Left ventricle myocardium inferior (tissue), 1 donor: ENCODE measurements at places on chromosomes 11 and 22.

- no peak overlapping the region for H3K4me3 ChIP-seq
- H3K4me1 ChIP-seq: peaks cover 16% of the 10 kb centered on the region
- H3K27me3 ChIP-seq: peaks cover 30% of the 10 kb centered on the region
- DNase-seq: no peak
Measured at GRCh38 chr11:19428206-19429002, 187.7 kb upstream of the E2F8 start.

GRCh38 chr22:37746366-37747079 is 49.7 kb downstream of the TRIOBP start:
- H3K27ac ChIP-seq: peak overlapping the region; percentile 100
- no peaks in the 10 kb centered on the region for H3K36me3 ChIP-seq
- H3K27me3 ChIP-seq: no peaks in the 10 kb centered on the region
- peaks cover 78% of the 10 kb centered on the region for H3K4me1 ChIP-seq
- peak; percentile 49 for DNase-seq
- peak overlapping the region; percentile 100 for H3K4me3 ChIP-seq

DNA sequence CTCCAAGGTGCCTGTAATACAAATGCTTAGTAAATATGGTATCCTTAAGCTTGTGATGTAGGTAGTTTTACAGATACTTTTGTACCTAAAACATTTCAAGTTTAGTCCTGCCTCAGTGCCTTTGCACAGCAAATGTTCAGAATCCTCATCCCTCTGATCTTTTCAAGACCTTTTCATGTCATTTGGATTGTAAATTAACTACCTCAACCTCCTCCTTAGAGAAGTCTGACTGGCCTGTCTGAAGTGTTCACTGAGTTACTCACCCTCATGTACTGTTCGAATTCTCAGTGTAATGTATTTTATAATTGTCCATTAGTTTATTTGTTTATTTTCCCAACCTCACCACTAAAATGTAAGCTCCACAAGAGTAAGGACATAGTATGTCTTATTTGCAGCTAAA is 147.5 kb downstream of the ELP4 start:
- H3K27ac ChIP-seq: no peak overlapping the region
- no peak overlapping the region for H3K4me3 ChIP-seq
- DNase-seq: no peak

DNA sequence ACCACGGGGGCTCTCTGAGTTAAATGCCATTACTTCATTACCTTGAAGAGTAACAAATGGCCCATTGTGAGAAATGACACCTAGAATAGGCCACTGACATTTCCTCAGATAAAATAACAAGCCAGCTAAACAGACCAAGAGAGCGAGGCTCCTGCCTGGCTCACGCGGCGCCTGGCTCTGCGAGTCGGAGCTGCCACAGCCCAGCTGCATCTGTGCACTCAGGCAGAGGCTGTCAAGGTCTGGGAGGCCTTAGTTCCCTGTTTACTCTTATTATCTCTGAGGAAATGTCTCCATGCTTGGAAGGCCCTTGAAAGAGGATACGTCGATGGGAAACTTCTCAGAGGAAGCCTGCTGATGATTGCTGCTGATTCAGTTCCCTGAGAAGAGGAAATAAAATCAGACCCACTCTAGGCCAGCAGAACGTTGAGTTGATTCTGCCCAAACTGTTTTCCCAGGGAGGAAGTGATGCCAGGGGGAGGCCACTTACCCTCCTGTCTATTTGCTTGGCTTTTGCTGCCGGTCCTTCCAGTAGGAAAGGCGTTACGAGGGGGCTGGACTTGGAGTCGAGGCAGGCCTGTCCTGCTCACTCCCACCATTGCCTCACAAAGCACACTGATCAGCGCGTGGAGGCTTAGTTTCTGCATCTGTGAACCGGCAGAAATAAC is 208.8 kb downstream of the TBC1D22A start:
- H3K4me3 ChIP-seq: no peak overlapping the region

DNA sequence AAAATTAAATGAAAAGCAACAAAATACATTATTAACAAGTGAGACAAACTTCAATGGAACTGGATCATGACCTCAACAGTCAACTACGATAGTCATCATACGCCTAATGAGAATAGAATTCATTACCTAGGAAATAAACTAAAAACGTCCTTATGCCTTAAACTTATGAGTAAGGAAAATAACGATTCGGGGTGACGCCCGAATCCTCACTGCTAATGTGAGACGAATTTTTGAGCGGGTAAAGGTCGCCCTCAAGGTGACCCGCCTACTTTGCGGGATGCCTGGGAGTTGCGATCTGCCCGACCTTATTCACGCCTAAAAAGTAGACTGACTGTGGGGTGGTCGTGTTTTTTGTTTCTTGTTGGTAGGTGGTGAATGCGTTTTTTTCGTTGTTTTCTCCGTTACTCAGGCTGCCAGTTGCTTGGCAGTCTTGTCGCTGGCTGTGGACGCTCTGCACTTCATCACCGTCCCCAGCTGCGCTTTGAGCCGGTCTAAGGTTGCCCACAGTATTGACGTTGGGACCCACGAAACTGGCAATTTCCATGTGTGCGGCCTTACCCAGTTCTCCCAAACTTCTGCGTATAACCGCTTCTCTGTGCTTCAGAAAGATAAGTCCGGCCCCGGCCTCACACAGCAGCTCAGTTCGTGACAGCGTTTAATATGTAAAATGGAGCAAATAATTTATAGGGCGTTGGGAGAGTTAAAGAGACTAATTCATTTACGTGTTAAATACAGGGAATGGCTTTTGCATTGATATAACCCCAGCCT is 593 bp upstream of the POLDIP3 start:
- peak overlapping the region; percentile 98 for H3K27ac ChIP-seq
- H3K4me3 ChIP-seq: peak overlapping the region; percentile 94
- H3K4me1 ChIP-seq: peaks cover 63% of the 10 kb centered on the region
- DNase-seq: peak; percentile 82
- peaks cover 13% of the 10 kb centered on the region for H3K36me3 ChIP-seq

GRCh38 chr22:20970939-20971657 is 4.0 kb downstream of the AIFM3 start:
- no peak for DNase-seq
- H3K27me3 ChIP-seq: peaks cover 16% of the 10 kb centered on the region
- H3K4me3 ChIP-seq: no peak overlapping the region
- H3K36me3 ChIP-seq: no peaks in the 10 kb centered on the region
- no peaks in the 10 kb centered on the region for H3K4me1 ChIP-seq
- no peak overlapping the region for H3K27ac ChIP-seq

DNA sequence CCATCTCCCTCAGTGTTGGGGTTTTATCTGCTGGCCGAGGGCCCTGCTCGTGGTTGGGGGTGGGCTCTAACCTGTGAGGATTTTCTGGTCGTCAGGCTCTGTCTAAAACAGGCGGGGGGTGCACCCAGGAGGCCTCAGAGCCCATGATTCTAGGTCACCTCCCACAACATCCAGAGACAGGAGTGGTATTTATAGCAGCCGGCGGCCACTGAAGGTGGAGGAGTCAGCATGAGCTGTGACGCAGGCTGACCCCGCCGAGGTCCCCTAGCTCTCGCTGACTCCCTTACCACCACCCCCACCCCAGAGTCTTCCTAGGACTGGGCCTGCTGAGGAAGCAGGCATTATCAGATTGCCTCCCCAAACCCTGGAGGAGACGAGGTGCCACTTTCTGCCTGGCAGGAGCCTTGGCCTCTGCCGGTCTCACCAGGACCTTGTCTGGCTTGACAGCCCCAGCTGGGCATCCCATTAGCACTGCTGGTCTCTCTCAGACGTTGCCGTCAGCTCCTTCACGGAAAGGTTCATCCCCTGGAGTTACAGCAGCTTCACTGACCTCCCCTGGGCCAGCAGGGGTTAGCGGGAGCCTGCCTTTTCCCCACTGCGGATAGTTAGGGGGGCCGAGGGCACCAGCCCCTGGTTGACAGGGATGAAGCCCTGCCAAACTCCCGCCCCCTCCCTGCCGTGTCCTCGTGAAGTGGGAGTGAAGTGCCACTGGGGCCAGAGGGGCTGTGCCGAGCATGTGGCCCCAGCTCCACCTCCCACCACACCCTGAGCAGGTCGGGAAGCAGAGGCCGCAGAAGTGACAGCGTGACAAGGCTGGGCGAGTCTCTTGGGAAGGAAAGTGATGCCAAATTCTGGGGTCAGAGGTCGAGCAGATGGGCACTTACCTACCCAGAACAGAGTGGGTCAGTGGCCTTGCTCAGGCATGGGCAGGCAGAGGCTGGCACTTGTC is 26.5 kb downstream of the DAGLA start:
- H3K27ac ChIP-seq: peak overlapping the region; percentile 28
- H3K27me3 ChIP-seq: no peaks in the 10 kb centered on the region
- no peaks in the 10 kb centered on the region for H3K36me3 ChIP-seq
- H3K4me1 ChIP-seq: peaks cover 17% of the 10 kb centered on the region

DNA sequence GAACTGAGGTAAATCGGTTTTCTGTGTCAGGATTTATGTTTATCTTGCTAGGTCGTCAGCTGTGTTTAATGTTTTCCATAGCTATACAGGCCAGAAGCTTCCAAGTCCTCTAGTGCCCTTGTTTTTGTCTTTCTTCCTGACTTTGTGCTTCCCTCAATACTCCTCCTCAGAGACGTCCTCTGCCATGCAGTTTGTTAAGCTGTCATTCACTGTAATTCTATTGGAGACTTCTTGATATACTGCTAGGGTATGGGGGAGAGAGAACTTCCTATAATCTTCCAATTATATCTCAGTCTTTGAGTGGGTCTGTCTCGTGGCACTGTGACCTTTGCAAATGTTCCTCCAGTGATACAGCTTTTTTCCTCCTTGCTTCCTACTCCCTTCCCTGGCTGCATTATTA is 327.3 kb upstream of the ANO5 start:
- H3K4me3 ChIP-seq: no peak overlapping the region
- DNase-seq: no peak
- H3K27me3 ChIP-seq: no peaks in the 10 kb centered on the region
- no peak overlapping the region for H3K27ac ChIP-seq
- no peaks in the 10 kb centered on the region for H3K36me3 ChIP-seq

DNA sequence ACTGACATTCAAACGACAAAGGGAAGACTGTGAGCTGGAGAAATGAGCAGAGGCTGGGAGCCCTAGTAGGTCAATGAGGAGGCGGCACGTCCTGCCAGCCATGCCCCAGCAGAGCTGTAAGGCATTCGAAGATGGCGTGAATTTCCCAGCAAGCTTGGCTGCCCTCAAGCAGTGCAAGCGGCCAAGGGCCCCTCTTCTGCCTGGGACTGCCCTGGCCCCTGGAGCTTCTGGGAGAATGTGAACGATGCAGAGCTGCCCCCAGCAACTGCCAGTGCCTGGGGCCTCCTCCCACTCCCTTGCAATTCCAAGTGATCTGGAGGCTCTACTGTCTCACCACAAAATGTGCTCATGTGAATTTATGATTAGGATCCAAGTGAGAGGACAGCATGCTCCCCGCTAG is 4.3 kb downstream of the PPM1F start:
- DNase-seq: no peak
- H3K4me1 ChIP-seq: peaks cover 95% of the 10 kb centered on the region
- H3K27ac ChIP-seq: peak overlapping the region; percentile 98
- no peaks in the 10 kb centered on the region for H3K27me3 ChIP-seq
- peaks cover 18% of the 10 kb centered on the region for H3K36me3 ChIP-seq
- H3K4me3 ChIP-seq: no peak overlapping the region

DNA sequence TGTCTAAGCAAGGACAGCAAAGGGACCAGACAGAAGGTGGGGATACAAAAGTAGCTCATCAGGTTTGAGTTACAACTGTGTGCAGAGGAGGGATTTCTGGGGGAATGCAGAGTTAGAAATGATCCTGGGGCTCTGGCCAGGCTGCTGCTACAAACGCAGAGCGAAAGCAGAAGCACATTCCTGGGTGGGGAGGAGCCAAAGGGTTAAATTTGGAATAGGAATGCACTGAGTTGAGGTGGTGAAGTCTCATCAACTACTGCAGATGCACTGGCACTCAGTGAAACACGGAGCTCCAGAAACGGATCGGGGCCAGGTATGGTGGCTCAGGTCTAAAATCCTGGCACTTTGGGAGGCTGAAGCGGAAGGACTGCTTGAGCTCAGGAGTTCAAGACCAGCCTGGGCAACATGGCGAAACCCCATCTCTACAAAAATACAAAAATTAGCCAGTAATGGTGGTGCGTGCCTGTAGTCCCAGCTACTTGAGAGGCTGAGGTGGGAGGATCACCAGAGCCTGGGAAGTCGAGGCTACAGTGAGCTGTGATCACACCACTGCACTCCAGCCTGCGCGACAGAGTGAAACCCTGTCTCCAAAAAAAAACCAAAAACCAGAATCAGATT is 3.2 kb downstream of the CHKA start:
- H3K36me3 ChIP-seq: no peaks in the 10 kb centered on the region
- no peak for DNase-seq
- H3K27ac ChIP-seq: peak overlapping the region; percentile 99
- H3K4me3 ChIP-seq: peak overlapping the region; percentile 76
